ENCODE measurements at places on chromosomes 3 and 15.

GRCh38 chr3:18672561-18672960 lies 247.4 kb upstream of the SATB1 start:
- no peak for DNase-seq

DNA sequence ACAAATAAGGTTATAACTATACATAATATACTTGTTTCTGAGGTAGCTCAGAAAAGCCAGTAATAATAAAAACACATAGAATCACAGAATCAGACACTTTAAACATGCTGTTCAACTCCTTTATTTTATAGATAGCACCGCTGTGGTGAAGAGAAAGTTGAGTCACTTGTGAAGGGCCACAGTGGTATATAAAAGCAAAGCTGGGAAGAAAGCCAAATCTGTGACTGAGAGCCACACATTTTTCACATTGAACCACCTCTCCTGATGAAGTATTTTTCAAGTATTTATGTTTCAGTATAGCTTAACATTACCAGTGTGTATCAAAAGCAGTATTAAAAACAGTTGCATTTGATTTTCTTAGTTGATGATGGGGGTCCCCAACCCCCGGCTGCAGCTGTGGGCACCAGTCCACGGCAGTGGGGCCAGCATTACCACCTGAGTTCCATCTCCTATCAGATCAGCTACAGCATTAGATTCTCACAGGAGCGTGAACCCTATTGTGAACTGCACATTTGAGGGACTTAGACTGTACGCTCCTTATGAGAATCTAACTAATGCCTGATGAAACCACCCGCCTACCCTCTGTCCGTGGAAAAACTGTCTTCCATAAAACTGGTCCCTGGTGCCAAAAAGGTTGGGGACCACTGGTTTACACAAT lies 46.2 kb downstream of the TBL1XR1 start:
- DNase-seq, result peak; percentile 77

DNA sequence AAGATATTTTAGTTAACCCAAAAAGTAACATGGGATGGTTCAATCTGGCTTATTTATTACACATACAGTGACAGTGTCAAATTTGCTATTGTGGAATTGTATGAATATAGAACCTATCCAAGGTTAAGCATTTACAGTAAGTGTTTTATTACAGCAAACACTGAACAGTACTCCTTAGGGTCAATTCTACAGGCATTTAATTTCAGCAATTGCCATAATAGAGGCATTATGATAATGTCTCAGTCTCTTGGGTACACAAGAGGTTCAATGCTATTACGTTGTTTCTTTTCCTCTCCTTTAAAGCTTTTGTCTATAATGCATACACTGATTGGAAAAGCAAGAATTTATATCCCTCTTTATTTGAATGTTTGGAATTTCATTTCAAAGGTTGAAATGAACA lies 275.7 kb upstream of the NAALADL2 start:
- no peak for DNase-seq

DNA sequence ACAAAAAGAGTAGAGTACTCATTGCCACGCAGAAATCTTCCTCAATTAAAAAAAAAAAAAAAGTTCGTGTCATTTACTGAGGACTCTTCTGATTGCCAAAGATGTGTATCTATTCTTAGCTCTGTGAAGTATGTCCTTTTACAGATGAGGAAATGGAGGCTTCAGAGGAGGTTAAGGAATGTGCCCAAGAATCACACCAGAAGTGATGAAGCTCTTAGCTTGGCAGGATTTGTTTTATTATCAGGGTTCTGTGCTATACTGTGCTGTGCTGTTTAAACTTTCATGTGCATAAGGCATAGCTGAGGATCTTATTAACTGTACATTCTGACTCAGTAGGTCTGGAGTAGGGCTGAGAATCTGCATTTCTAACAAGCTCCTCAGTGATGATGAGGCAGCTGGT lies 665.2 kb upstream of the ADAMTS9 start:
- no peak for DNase-seq

- DNase-seq, result no peak
These were observed 76.1 kb downstream of the SYNPR start for GRCh38 chr3:63354160-63354559.

DNA sequence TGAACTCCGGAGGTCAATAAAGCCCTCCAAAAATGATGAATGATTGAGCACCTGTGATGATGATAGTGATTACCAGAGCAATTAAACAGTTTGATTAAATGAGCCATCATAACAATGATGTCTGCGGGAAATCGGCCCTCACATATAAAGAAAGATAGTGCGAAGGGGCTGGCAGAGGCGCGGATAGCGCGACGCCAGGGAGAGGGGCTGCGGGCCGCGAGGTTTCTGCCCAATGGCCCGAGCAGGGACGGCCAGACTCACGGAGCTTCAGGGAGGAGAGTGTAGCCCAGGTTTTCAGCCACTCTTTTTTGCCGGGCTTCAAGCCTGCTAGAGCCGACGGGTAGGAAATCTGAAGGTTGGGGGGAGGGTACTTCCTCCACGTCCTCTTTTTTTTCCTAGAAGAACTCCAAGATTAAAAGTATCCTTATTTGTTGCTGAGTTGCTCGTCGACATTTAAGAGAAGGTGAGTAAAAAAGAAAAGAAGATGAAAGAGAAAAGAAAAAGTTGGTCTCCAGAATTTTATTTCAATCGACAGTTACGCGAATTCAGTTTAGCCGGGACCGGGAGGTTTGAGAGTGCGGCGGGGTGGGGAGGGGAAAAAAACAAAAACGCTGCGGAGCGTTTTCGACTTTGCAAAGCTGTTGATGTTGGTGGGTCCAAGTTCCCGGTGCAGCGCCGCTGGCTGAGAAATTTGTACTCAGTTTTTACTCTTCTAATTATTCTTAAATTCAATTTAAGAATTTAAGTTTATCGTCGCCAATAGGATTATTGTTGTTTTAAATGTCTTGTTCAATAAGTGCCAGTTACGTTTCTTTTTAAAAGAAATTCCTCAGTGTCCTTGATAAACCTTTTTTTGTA lies 2.2 kb upstream of the MEIS2 start:
- no peak for DNase-seq

Measured in non-pigmented ciliary epithelial cell (primary cell).